ENCODE measurements at places on chromosomes 13 and 19.

DNA sequence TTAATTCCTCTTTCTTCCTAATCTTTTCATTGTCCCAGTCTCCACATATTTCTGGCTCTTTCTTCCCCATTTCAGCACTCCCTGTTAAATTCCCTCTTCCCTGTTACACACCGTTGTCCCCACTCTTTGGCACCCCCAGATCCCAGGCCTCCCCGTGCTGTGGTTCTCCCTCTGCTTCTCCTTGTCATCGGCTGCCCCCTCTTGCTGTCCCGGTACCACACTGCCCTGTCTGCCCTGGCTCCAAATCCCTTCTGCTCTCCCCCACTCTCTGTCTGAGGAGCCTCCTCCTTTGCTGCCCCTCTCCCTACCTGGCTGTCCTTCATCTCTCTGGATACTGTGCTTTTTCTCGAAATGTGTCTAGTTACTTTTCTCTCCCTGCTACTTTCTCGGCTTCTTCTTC lies 983 bp downstream of the ZNF415 start:
- no peak for DNase-seq

- DNase-seq, result no peak
These were observed 637.0 kb upstream of the SLC10A2 start for GRCh38 chr13:103703246-103703645.

DNA sequence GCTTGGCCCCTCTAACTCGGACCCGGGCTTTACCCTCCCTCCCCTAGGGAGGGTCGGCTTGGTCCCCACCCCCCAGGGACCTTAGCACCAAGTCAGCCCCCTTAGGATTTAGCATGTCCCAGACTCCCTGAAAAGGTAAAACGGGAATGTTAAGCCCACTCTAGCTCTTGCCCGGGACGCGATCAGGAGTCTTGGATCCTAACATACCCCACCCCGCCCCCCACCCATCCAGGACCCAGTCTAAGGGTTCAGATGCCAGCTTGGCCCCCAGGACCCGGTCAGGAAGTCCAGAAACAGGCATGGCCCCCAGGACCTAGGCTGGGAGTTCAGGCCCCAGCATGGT lies 437 bp downstream of the EPOR start:
- no peak for DNase-seq

DNA sequence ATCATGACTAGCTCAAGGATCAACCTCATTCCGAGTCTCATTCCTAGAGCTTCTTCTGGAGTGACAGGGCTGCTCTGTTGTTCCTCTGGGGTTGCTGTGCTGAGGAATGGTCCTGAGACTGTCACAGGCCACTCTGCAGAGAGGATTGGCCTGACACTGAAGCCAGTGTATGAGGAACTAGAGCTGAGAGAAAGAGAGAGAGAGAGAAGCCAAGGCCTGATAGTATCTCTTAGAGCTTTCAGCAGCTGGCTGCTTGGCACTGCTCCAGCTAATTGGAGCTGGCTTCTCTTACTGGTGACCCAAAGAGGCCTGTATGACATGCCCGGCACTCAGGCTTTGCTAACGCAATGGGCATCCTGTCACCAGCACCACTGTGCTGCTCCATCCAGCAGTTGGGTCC lies 73.4 kb upstream of the FLT1 start:
- no peak for DNase-seq

- no peak for DNase-seq
These were observed 6.8 kb upstream of the GRIN3B start for GRCh38 chr19:993361-993830.

GRCh38 chr13:59247171-59247570 lies 916.6 kb downstream of the DIAPH3 start:
- no peak for DNase-seq

- DNase-seq, result no peak
These were observed 1.0 kb downstream of the POSTN start for GRCh38 chr13:37597477-37598025.
